ENCODE measurements at places on chromosomes 5 and 9. TPM values are rescaled to one million over a fixed set of nuclear protein-coding genes. Genes with fewer than 3 reads are reported as not detected.

- peaks cover 33% of the 10 kb centered on the region for H3K36me3 ChIP-seq
- no peak overlapping the region for H3K4me3 ChIP-seq
- DNase-seq: no peak
Measured at GRCh38 chr9:3480353-3480655, 45.5 kb downstream of the RFX3 start.

DNA sequence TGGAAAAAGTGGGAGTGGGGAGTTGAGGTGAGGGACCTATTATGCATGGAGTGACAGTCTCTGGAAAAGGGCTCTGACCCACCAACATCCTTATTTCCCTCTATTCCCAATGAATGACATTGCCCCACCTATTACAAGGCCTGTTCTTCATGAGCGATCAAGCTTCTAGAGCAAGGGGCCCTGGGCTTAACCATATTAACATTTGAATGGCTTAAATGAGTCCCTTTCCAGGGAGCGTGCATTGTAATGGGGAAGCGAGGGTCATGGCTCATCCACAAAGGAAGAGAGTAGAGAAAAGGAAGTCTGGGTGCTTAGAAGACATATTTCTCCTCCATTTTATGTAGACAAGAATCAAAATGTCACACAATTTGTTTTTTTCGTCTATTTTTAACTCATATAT lies 255.5 kb downstream of the CAAP1 start:
- no peak overlapping the region for H3K27ac ChIP-seq
- H3K36me3 ChIP-seq: no peaks in the 10 kb centered on the region
- H3K4me3 ChIP-seq: no peak overlapping the region
- H3K4me1 ChIP-seq: no peaks in the 10 kb centered on the region
- no peaks in the 10 kb centered on the region for H3K27me3 ChIP-seq

DNA sequence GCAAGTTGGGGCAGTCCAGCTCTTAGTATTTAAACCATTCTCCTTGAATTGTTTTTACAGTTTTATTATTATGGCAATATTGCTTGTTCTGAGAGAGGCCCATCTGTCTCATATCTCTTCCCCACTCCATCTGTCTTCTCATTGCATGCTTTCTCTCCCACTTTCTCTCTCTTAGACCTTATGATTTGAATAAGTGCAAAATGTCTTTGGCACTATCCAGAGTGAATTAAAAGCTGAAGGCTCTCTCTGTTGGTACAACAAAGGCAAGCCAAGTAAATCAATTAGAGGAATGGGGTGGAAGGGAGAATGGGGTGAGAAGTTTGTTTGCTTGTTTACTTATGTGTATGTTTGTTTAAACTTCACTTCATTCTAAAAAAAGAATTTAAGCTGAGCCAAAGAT lies 195.3 kb upstream of the RFX3 start:
- no peak for DNase-seq
- H3K27me3 ChIP-seq: peaks cover 3% of the 10 kb centered on the region

DNA sequence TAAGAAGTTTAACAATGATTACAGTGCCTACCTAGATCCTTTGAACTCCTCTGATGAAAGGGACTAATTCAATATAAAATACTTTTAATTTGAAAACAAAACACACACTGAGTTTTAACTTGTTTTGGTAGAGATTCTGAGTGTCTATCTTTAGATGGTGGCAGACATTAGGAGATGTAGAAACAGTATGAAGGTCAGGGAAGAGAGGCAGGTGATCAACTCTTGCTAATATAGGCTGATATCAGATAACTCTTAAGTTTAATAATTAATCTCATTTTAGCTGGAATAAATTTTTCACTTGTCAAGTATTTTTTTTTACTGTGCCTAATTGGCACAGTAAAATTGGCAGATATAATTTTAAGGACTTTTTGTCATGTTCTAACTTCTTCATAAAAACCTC lies 30.8 kb downstream of the POC5 start:
- no peak overlapping the region for H3K27ac ChIP-seq
- no peaks in the 10 kb centered on the region for H3K27me3 ChIP-seq
- no peak for DNase-seq

EFNA5 gene
- not detected for total RNA-seq

DNA sequence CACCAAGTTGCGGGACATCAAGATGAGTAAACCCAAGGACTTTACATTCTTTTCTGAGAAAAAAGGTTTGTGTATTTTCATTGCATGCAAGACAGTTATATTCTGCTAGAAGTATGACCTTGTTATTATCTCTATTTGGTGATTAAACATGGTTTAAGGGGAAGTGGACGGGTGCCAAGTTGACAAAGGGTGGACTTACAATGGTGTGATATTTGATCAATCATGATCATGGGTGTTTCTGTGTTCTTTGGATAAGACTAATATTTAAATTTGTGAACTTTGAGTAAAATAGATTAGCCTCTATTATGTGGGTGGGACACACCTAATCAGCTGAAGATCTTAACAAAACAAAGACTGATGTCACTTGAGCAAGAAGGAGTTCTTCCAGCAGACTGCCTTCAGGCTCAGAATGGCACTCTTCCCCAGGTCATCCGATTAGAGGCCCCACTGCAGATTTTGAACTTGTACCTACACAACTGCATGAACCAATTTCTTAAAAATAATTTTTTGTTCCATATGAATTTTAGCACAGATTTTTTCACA lies 782.9 kb downstream of the CDH12 start:
- H3K4me1 ChIP-seq: no peaks in the 10 kb centered on the region
- H3K4me3 ChIP-seq: no peak overlapping the region
- no peak overlapping the region for H3K27ac ChIP-seq
- no peaks in the 10 kb centered on the region for H3K27me3 ChIP-seq

- no peak overlapping the region for H3K4me3 ChIP-seq
- peaks cover 2% of the 10 kb centered on the region for H3K27me3 ChIP-seq
- DNase-seq: no peak
- no peaks in the 10 kb centered on the region for H3K4me1 ChIP-seq
- no peaks in the 10 kb centered on the region for H3K36me3 ChIP-seq
Measured at GRCh38 chr5:5335700-5336264, 86.7 kb upstream of the ICE1 start.

MARCHF11 gene
- not detected for total RNA-seq

DNA sequence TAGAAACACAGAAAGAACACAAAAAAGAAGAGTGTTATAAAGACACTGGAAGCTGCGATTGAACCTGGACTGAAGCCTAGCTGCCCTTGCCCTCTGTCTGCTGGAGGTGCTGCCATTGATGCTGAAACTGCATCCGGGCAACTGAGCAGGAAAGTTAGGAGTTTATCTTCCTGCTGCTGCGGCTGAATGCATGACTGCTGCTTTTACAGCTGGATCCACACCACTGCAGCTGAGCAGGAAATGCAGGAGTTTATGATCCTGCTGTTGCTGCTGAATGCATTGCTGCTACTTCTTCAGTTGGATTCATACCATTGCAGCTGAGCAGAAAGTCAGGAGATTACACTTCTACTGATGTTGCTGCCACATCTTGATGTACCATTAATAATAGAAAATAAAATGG lies 21.8 kb upstream of the JAKMIP2 start:
- DNase-seq: no peak
- no peaks in the 10 kb centered on the region for H3K36me3 ChIP-seq
- H3K27me3 ChIP-seq: peaks cover 3% of the 10 kb centered on the region
- no peak overlapping the region for H3K27ac ChIP-seq

ABITRAM gene
- total RNA-seq: 11.2 TPM

FAXDC2 gene
- total RNA-seq: not detected

GRCh38 chr5:142287096-142287972 lies 37.5 kb downstream of the SPRY4 start:
- no peak overlapping the region for H3K4me3 ChIP-seq
- no peak for DNase-seq
- no peaks in the 10 kb centered on the region for H3K27me3 ChIP-seq
- H3K36me3 ChIP-seq: no peaks in the 10 kb centered on the region
- no peak overlapping the region for H3K27ac ChIP-seq

ENTREP1 gene
- not detected for total RNA-seq

C9orf152 gene
- not detected for total RNA-seq

NUTM2F gene
- total RNA-seq: not detected

GRCh38 chr9:130732793-130733221 lies 39.2 kb downstream of the EXOSC2 start:
- no peaks in the 10 kb centered on the region for H3K27me3 ChIP-seq
- DNase-seq: no peak
- no peak overlapping the region for H3K4me3 ChIP-seq
- H3K4me1 ChIP-seq: peaks cover 25% of the 10 kb centered on the region
- H3K36me3 ChIP-seq: peaks cover 7% of the 10 kb centered on the region

DNA sequence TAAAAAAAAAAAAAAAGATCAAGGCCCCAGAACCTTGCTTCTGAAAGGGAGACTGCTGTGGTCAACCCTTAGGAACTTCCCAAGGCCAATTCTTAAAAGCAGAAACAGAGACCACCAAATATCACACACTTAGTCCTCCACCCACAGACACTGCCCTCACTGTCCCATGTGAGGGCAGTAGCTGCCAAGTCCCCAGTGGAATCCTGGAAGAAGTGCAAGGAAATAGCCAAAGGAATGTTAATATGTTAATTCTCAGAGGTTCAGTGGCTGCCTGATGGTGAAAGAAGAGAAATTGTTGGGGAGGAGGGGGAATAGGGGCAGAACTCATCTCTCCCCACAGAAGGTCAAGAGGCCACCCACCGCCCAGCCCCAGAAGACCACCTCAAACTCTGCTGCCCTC lies 23.1 kb downstream of the FSTL4 start:
- H3K27me3 ChIP-seq: no peaks in the 10 kb centered on the region
- no peak overlapping the region for H3K4me3 ChIP-seq
- no peak overlapping the region for H3K27ac ChIP-seq
- no peak for DNase-seq
- H3K36me3 ChIP-seq: no peaks in the 10 kb centered on the region

PTGES gene
- 0.44 TPM for total RNA-seq

GRCh38 chr5:174176511-174176910 lies 131.0 kb downstream of the NSG2 start:
- no peak overlapping the region for H3K4me3 ChIP-seq
- no peaks in the 10 kb centered on the region for H3K36me3 ChIP-seq
- no peak overlapping the region for H3K27ac ChIP-seq
- H3K27me3 ChIP-seq: peaks cover 15% of the 10 kb centered on the region
- DNase-seq: no peak
- no peaks in the 10 kb centered on the region for H3K4me1 ChIP-seq

- H3K27ac ChIP-seq: no peak overlapping the region
- DNase-seq: no peak
- H3K36me3 ChIP-seq: peaks cover 2% of the 10 kb centered on the region
- H3K27me3 ChIP-seq: no peaks in the 10 kb centered on the region
- H3K4me1 ChIP-seq: no peaks in the 10 kb centered on the region
Measured at GRCh38 chr5:132358775-132359174, 10.7 kb upstream of the SLC22A5 start.

ZNF618 gene
- 0.10 TPM for total RNA-seq

- no peak overlapping the region for H3K4me3 ChIP-seq
- no peak for DNase-seq
- H3K27me3 ChIP-seq: no peaks in the 10 kb centered on the region
- peaks cover 17% of the 10 kb centered on the region for H3K36me3 ChIP-seq
- no peak overlapping the region for H3K27ac ChIP-seq
Measured at GRCh38 chr5:132446621-132447020, 44.0 kb downstream of the IRF1 start.

GRCh38 chr5:164518067-164518740 lies 1012.8 kb downstream of the MAT2B start:
- no peak for DNase-seq
- H3K27me3 ChIP-seq: no peaks in the 10 kb centered on the region
- H3K4me1 ChIP-seq: no peaks in the 10 kb centered on the region
- no peaks in the 10 kb centered on the region for H3K36me3 ChIP-seq
- no peak overlapping the region for H3K27ac ChIP-seq

- H3K4me3 ChIP-seq: no peak overlapping the region
- DNase-seq: no peak
- H3K4me1 ChIP-seq: no peaks in the 10 kb centered on the region
- H3K36me3 ChIP-seq: no peaks in the 10 kb centered on the region
- no peaks in the 10 kb centered on the region for H3K27me3 ChIP-seq
Measured at GRCh38 chr9:28332648-28333047, 759.4 kb upstream of the C9orf72 start.

SSBP2 gene
- 14.7 TPM for total RNA-seq

RMI1 gene
- total RNA-seq: 19.3 TPM

GRCh38 chr9:112354081-112354743 lies 20.8 kb upstream of the PTBP3 start:
- no peaks in the 10 kb centered on the region for H3K36me3 ChIP-seq
- H3K27me3 ChIP-seq: no peaks in the 10 kb centered on the region
- DNase-seq: no peak
- no peak overlapping the region for H3K27ac ChIP-seq
- H3K4me3 ChIP-seq: no peak overlapping the region

ZDHHC11 gene
- total RNA-seq: 3.6 TPM

GRCh38 chr5:72472031-72472430 lies 35.2 kb downstream of the ZNF366 start:
- H3K27me3 ChIP-seq: peaks cover 35% of the 10 kb centered on the region
- no peak overlapping the region for H3K27ac ChIP-seq
- no peaks in the 10 kb centered on the region for H3K4me1 ChIP-seq
- H3K36me3 ChIP-seq: no peaks in the 10 kb centered on the region
- no peak for DNase-seq

SLC34A1 gene
- total RNA-seq: not detected

DNA sequence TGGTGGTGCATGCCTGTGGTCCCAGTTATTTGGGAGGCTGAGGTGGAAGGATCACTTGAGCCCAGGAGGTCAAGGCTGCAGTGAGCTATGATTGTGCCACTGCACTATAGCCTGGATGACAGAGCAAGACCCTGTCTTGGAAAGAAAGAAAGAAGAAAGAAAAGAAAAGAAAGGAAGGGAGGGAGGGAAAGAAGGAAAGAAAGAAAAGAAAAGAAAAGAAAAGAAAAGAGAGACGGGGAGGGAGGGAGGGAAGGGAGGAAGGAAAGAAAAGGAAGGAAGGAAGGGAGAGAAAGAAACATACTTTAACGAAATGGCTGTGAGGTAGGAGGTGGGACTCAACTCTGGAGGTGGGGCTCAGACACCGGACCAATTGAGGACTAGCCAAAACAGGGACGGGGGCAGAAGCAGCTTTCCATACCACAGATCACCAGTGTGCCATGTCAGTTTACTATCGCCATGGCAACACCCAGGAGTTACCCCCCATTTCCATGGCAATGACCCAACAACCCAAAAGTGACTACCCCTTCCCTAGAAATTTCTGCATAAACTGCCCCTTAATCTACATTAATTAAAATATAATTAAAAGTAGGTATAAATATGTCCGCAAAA lies 21.3 kb downstream of the PTGES start:
- peaks cover 2% of the 10 kb centered on the region for H3K4me1 ChIP-seq
- no peak overlapping the region for H3K27ac ChIP-seq
- no peaks in the 10 kb centered on the region for H3K27me3 ChIP-seq
- H3K36me3 ChIP-seq: no peaks in the 10 kb centered on the region

C1QTNF3 gene
- 1.1 TPM for total RNA-seq

NMRK1 gene
- 22.6 TPM for total RNA-seq
